ENCODE measurements at places on chromosomes 5 and 9. TPM values are rescaled to one million over a fixed set of nuclear protein-coding genes. Genes with fewer than 3 reads are reported as not detected.

DNA sequence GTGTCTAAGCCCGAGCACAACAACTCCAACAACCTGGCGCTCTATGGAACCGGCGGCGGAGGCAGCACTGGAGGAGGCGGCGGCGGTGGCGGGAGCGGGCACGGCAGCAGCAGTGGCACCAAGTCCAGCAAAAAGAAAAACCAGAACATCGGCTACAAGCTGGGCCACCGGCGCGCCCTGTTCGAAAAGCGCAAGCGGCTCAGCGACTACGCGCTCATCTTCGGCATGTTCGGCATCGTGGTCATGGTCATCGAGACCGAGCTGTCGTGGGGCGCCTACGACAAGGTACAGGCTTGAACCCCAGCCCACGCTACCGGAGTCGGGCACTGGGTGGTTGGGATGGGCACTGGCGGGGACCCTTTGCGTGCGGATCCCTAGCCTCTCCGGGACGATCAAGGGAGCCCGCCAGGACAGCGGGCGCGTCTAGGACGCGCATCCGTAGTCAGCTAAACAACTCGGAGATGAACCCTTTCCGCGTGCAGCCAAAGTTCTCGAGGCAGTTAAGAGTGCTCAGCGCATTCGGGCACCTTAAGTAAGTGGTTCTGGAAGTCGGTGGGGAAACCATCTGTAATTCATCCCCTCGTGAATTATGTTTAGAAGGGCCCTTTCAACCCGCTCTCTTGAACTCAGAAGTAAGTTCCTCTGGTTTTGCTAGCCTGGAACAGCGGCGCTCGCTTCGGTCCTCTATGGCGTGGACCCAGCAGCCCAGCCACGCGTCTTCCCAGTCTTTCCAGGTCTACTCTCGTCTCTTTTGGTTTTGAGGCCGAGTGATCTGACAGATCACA is 1.3 kb downstream of the KCNN2 start:
- no peak for ATAC-seq

- peak; percentile 23 for ATAC-seq
Measured at GRCh38 chr9:32968101-32969011, 33.1 kb downstream of the APTX start.

- no peak for ATAC-seq
Measured at GRCh38 chr9:107809871-107810460, 320.4 kb upstream of the KLF4 start.

The SLC1A3 gene
- 5.9 TPM for total RNA-seq

All from motor neuron (in vitro differentiated cells).